Hypothalamus (tissue), 51 donors: ENCODE measurements at places on chromosomes 3 and 15.

GRCh38 chr3:180594631-180595558 lies 7.1 kb upstream of the TTC14 start:
- DNase-seq = no peak

- DNase-seq = no peak
Measured at GRCh38 chr15:98369081-98369716, 279.1 kb upstream of the IGF1R start.

DNA sequence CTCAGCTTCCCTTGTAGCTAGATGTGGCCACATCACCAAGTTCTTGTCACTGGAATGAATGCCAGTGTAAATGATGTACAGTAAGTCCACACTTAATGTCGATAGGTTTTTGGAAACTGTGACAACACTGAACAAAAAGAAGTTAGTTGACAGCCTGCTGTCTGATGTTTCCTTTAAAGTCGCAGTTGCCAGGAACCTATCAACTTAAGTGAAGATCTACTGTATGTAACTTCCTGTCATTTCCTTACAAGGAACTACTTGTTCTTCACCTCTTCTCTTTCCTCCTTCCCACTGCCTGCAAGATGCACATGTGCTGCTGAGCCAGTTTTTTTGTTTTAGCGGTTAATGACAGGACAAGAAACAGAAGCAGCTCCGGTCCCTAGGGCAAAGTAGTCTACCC lies 44.6 kb downstream of the HDGFL3 start:
- no peak for DNase-seq

GRCh38 chr3:188267790-188268335 lies 113.9 kb downstream of the LPP start:
- DNase-seq = no peak

- no peak for DNase-seq
Measured at GRCh38 chr15:99981191-99981647, 248.0 kb upstream of the LYSMD4 start.

GRCh38 chr3:197375001-197375441 lies 76.6 kb upstream of the DLG1 start:
- no peak for DNase-seq

DNA sequence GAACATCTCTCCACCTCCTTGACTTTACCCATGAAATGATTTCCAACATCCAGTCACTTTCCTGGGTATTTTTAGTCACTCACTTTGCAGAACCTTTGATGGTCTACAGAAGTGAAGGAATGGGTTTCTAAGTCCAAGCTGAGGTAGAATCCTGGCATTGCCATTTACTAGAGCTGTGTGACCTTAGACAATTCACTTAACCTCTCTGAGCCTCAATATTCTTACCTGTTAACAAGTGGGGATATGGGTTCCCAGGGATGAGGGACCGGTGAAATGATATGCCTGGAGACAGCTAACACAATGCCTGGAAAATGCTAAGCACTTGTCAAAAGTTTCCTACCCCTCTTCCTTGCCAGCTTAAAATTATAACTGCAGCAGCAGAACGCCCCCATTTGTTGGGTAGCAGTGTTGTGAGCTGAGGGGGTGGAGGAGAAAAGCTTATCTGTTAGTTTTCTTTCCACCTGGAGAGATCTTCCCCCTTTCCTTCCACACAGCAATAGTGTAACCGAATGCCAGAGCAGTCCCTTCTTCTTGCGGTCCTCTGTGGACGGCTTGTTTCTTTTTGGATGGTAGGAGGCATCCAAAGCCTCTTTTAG lies 319.2 kb upstream of the LRRFIP2 start:
- DNase-seq = no peak

DNA sequence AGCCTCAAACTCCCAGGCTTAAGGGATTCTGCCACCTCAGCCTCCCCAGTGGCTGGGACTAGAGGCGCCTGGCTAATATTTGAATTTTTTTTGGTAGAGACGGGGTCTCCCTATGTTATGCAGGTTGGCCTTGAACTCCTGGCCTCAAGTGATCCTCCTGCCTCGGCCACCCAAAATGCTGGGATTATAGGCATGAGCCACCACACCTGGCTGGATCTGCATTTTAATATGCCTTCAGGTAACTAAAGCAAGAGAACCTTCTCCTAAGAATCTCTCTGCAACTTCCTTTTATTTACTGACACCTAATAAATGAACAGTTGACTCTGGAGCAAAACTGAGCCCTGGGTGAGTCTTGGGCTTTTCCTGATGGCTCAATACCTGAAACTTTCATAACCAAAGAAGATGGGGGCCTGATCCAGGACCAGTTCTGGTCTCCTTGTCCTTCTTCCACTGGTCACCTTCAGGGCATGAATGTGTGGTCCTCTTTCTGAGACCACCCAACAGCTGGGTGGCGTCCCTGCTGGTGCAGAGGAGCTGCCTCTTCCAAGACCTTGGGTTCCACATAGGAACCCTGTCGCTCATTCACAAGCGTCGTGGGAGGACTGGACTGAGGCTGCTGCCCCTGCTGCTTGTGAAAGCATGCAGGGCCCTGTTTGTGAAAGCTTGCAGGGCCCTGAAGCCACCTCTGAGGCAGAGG lies 28.2 kb downstream of the CCR9 start:
- DNase-seq = no peak

GRCh38 chr15:47246317-47246716 lies 471.0 kb upstream of the SEMA6D start:
- no peak for DNase-seq

DNA sequence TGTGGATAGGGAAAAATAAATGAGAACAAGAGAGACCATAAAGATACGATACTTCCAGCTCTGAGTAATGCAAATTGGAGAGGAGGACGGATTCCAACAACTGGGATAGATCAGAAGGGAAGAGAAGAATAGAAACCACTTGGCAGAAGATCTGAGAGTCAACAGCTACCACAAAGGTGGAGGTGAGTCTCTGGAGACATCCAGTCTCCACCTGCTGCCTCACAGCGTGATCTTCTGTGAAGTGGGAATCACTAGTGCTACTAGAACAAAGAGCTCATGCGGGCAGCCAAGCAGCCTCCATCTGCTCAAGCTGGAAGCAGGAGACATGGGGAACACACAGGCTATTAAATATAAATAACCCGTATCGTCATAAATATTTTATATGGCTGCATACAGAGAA lies 558.5 kb upstream of the CFAP20DC start:
- no peak for DNase-seq

DNA sequence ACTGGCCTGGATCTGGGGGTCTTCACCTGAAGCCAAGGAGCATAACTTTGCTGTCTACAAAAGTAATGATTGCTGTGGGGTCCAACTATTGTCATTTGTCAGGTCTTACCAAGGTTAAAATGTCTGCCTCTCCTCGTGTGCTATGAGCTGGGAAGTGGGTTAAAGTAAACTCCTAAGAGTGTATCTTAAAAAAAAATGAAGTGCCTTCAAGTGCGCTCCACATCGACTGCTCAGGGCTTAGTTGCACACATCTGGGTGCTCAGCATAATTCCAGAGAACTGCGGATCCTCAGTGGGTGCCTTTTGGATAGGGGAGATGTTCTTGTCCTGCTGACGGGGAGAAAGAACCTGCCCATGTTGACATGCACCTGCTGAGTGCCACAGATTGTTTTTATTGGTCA lies 40.9 kb downstream of the EFCAB12 start:
- no peak for DNase-seq

GRCh38 chr3:158103887-158104327 lies 2.3 kb downstream of the SHOX2 start:
- DNase-seq = no peak

DNA sequence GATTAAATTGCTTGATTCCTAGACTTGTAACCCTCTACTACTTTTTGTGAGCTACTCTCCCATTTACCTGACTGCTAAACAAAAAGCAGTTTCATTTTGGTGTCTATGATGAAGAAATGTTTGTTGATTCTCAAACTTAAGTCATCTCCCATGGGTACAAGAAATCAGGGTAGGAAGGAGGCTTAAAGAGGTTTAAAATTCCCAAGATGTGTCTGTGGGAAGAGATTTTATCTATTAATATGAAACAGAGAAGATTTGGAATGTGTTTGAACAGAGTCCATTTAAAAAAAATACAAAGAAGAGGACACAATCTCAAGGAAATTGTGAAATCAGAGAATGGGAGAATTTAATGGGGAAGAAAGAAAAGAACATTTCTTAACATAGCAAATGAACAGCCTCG lies 14.8 kb downstream of the P3H2 start:
- DNase-seq = no peak

DNA sequence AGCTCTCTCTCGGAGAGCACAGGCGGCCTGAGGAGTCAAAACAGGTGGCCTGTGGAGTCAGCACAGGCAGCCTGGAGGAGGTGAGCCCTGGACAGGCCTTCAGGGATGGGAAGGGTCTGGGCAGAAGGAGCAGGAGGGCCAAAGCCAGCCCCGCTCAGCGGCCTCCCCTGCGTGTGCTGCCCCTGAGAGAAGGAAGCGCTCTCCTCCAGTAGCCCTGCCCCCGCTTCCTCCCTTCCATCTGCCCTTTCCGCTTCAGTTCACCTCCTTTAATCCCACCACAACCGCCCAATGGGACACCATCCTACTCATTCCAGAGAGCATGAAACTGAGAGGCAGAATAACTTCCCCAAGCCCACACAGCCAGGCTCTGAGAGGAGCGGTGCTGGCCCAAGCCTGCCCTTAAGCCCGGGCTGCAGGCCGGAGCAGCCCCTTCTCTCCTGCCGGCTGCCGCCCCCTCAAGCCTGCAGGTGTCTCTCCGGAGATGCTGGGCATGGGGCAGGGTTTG lies 3.2 kb upstream of the NR2E3 start:
- DNase-seq = no peak

GRCh38 chr3:52524752-52525679 lies 8.6 kb downstream of the NT5DC2 start:
- no peak for DNase-seq

- DNase-seq = no peak
Measured at GRCh38 chr3:128128251-128128650, 4.6 kb upstream of the RUVBL1 start.

- DNase-seq = no peak
Measured at GRCh38 chr15:63395730-63396151, 14.1 kb upstream of the CA12 start.

DNA sequence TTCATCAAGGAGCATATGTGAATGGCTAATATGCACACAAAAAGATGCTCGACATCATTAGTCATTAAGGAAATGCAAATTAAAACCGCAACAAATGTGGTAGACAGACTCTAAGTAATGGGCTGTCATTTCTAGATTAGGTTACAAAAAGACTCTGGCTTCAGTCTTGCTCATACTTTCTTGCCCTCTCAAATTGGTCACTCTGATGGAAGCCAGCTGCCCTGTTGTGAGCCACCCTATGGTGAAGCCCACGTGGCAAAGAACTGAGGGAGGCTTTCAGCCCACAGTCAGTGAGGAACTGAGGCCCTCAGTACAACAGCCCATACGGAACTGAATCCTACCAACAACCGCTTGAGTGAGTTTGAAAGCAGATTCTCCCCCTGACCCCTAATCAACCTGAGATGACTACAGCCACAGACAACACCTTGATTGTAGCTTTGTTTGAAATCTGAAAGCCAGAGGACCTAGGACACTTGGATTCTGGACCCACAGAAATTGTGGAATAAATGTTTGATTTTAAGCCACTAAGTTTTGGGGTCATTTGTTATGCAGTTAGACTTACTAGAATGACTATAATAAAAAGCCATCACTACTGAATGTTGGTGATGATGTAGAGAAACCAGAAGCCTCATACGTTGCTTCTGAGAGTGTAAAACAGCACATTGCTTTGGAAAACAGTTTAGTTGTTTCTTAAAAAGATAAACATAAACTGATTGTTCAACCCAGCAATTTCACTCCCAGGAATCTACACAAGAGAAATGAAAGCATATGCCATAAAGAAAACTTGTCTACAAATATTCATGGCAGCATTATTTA lies 45.7 kb downstream of the EHHADH start:
- no peak for DNase-seq

GRCh38 chr3:49512781-49513355 lies 41.4 kb upstream of the BSN start:
- no peak for DNase-seq

DNA sequence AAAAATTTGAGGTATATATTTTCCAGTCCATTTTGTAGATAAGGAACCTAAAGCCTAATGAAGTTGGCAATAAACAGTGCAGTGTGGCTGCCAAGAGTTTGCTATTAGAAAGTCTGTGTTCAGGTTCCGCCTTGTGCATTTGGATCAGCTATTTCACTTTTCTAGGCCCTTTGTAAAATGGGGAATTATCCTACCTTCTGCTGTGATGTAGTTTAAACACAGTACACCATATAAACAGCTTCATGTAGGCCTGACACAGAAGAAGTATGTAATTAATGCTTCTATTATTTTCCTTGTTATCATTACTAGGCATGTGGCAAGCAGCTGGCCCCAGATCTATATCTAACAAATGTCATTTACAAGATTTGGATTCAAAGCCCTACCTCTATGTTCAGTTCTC lies 456.3 kb downstream of the GABRG3 start:
- DNase-seq = no peak

GRCh38 chr15:41429003-41429890 lies 12.4 kb downstream of the RTF1 start:
- no peak for DNase-seq

DNA sequence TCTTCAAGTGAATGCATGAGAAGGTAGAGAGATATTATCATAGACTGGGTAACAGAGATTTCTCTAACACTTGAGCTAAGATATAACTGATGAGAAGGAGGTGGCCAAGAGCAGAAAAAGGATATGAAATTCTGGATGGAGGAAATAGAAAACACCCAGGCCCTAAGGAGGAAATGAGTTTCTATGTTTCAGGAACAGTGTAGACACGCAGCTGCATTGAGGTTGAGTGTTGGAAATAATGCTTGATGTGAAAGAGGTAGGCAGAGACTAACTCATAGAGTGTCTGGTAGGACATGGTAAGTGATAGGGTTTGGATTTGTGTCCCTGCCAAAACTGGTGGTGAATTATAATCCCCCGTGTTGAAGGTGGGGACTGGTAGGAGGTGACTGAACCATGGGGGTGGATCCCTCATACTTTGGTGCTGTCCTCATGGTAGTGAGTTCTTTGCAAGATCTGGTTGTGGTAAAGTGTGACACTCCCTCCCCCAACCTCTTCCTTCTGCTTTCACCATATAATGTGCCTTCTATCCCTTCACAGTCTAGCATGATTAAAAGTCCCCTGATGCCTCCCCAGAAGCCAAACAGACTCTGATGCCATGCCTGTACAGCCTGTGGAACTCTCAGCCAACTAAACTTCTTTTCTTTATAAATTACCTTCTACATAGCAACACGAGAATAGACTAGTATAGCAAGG lies 787.3 kb downstream of the EDEM1 start:
- no peak for DNase-seq
